Naive thymus-derived CD4-positive, alpha-beta T cell (primary cell): ENCODE measurements at places on chromosomes 6 and 20. TPM values are rescaled to one million over a fixed set of nuclear protein-coding genes. Genes with fewer than 3 reads are reported as not detected.
A peak's percentile ranks its signal among the peaks of the same experiment; 100 is the strongest.

DNA sequence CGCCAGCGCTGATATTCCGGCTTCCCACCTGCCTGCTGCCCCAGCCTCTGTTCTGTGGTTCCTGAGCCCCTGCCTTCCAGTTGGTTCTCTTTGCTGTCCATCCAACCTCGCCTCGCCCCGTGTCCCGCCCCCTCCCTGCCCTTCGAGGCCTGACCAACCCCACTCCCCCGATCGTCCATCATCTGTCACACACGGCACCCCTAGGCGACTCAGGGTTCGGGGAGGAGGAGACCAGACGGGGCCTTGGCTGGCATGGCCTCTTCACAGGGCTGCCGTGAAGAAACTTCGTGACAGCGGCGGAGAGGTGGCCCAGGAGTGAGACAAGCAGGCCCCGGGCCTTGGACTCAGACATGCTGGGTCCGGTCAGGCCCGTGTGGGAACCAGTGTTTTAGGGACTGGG, 226.1 kb downstream of the QKI start:
- no peak for DNase-seq

DNA sequence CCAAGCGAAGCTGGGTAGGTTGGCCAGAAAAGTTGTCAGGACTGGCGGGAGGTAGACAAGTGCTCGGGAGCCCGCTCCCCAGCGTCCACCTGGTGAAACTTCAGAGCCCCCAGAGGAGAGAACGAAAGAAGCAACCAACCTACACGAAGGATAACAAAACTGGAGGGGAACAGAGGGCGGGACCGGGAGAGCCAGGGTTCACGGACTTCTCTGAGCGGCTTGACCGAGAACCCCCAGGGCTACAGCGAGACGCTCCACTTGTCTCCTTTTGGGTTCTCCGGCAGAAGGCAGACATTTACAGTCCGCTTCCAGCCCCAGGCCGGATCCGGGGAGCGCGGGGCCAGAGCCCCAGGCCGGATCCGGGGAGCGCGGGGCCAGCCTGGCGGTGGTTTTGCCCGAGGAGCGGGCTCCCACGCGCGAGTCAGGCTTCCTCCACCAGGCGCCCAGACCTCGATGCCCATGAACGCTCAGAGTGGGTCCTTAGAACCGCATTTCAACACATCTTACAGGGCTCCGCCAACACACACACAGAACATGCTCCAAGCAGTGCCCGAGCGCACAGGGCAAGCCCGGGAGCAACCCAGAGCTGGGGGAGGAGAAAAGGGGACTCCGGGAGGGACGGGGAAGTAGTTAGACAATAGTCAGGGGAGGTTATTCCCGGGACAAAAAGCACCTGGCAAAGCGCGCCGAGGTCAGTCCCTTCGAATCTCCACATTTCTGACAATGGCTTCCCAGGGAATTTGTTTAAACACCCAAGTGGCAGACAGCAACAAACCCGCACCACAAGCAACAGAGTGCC, 1.1 kb downstream of the PTPRK start:
- peak; percentile 18 for DNase-seq

- DNase-seq = peak; percentile 32
Measured at GRCh38 chr6:143941852-143942627, 66.0 kb downstream of the PLAGL1 start.

DNA sequence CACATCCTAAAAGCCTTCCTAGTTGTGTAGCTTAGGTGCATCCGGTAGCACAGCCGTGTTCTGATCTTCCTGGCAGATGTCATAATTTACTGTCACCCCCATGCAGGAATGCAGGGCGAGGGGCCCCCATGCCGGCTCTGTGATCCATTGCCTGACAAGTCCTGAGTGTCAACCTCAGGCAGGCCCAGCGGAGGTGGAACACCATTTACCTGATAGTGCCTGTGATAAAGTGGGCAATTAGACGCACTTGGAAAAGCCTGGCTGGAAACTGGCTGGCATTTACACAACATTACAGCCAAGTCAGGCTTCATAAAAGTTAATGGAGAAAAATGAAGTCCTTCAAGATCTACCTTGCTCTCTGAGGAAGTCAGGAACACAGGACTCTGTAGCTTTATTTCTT, 521.4 kb upstream of the JAG1 start:
- no peak for DNase-seq

DNA sequence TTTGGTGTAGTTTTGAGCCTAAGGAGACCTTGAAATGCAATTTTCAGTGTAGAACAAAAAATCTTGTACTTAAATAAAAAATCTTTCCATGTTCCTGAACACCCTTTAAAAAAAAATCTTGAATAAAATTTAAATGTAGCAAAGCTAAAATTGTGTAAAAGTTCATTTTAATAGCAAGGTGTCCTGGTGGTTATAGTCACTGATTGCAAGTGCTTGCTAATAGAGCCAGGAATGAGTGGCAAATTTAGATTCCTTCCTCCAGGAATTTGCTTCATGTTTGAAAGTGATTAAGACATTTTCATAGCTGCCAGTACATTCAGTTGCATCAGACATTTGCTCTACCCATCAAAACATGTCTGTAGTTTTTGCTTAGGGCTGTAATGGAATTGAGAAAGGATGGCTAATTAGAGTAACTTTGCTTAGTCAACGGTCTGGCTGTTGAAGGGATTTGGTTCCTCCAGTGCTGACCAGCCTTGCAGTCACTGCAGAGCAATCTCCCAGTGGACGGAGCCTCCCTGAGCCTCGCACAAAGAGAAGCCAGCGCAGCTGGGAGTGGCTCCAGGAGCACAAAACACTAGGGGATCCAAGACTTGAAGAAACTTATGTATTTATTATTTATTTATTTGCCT, 36.5 kb downstream of the AKAP12 start:
- no peak for DNase-seq

DNA sequence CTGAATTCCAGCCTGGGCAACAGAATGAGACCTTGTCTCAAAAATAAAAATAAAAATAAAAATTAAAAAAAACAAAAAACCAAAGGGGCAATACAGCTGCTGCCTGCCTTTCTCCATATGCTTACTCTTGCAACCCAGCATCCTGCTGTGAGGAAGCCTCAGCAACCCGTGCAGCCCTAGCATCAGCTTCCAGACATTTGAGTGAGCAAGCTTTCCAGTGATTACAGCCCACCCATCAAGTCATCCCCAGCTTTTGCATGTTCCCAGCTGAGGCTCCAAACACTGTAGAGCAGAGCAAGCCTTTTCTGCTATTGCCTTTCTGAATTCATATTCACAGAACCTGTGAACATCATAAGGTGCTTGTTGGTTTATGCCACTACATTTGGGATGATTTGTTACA, 93.8 kb downstream of the SASH1 start:
- DNase-seq = no peak

DNA sequence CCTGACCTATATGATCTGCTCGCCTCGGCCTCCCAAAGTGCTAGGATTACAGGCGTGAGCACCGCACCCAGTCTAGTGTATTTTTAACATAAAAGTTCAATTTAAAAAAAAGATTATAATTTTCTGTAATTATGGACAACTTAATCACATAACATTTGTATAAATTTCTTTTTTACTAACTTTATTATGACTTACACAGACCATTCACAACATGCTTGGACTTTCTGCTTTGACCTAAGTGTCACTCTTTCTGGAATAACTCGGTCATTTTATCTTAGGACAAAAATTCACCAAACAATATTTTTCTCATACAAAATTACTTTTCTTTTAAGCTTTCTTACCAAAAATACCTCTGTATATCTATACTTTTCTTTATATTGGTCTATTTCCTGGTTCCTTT, 15.4 kb upstream of the IL22RA2 start:
- DNase-seq = no peak

DNA sequence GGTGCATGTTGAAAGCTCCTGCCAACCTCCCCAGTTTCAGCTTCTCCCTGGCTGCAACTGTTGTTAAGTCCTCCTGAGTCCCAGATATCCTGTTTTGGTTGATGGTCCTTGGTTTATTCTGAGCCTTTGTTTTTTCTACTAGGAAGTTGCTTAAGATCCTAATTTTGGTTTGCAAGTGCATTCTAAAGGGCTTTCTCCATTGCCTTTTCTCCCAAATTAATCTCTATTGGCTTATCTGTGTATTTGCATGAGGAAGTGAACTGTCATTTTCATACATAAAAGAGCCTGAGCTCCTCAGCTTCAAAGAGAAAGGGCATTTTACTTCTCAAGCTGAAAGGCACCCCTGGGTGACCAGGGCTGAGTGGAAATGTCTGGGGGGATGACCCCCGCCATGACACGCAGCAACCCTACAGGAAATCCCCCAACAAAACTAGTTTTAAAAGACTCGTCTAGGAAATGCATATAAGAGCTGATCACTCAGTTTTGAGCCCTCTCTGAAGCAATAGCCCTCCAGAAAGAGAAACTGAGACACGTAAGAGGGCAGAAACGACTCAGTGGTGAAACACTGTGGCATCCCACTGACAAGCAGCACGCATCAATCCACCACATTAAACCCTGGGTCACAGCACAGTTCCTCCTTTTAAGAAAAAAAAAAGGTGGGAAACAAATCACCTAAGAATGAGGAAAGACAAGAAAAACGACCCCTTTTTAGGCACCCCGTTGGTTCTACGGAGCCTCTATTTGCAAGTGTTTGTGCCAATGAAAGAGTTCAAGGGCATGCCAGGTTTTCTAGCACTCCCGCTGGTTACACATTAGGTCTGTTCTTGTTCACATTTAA, 140.9 kb downstream of the THBS2 start:
- no peak for DNase-seq

- no peak for DNase-seq
Measured at GRCh38 chr6:47471911-47472310, 5.7 kb upstream of the CD2AP start.

DNA sequence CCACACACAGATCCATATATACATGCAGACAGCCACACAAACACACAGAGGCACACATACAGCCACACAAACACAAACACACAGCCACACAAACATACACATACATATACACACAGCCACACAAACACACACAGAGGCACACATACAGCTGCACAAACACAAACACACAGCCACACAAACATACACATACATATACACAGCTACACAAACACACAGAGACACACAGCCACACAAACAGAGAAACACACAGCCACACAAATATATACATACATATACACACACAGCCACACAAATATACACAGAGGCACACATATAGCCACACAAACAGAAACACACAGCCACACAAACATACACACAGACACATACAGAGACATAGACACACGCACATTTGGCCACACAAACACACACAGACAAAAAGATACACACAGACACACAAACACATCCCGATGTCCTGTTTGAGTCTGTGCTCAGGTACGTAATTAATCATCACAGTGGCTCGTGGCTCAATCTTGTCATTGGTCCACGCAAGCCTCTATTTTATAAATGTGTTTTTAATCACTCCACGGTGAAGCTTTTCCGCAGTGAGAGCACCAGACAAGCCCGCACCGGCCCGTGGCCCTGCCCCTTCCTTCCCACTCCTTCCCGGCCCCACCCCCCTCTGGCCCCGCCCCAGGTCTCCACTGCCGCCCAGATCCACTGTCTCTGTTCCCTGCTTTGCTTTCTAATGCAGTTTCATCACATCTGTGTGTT, 135.3 kb downstream of the CDH4 start:
- DNase-seq = no peak

GRCh38 chr20:48069596-48069995, 284.3 kb upstream of the SULF2 start:
- no peak for DNase-seq

- no peak for DNase-seq
Measured at GRCh38 chr6:129342796-129343195, 367.2 kb downstream of the ARHGAP18 start.

- peak; percentile 6 for DNase-seq
Measured at GRCh38 chr6:136823128-136823660, 802 bp downstream of the PEX7 start.

DNA sequence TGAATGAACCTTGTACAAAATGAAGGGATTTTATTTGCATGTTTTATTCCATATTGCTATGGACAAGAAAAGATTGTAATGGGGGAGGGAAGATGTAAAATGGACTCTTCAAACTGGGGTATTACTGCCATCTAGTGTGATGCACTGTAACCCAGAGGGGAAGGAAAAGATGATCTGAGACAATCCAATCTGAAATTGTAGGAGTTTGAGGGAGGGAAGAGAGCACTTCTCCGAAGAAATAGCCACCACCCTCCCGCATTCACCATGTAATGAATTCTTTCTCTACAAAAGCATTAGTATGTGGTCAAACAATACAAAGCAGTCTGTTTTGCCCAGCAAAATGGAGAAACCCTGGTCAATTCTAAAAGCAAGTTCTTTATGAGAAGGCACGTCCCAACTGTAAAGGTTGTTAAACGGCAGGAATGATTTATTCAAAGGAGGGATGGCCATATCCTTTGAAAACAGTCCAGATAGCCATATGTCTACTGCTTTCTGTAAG, 679.5 kb upstream of the NRSN1 start:
- DNase-seq = no peak

DNA sequence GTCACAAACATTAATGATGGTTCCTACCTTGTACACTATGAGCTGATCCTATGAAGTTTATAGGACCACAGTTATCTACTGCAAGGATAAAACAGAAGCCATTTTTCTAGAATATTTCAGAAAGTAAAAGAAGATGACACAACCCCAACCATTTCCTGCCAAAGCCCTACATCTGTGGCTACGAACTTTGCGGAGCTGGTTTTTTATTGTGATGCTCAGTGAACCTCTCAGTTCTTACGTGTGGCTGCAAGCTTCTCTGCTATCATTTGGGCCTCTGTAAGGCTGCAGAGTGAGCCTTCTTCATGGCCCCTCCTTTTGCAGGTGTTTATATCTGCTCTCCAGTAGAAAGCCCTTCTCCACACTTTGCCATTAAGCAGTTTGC, 17.8 kb upstream of the TAGAP start:
- peak; percentile 75 for DNase-seq

DNA sequence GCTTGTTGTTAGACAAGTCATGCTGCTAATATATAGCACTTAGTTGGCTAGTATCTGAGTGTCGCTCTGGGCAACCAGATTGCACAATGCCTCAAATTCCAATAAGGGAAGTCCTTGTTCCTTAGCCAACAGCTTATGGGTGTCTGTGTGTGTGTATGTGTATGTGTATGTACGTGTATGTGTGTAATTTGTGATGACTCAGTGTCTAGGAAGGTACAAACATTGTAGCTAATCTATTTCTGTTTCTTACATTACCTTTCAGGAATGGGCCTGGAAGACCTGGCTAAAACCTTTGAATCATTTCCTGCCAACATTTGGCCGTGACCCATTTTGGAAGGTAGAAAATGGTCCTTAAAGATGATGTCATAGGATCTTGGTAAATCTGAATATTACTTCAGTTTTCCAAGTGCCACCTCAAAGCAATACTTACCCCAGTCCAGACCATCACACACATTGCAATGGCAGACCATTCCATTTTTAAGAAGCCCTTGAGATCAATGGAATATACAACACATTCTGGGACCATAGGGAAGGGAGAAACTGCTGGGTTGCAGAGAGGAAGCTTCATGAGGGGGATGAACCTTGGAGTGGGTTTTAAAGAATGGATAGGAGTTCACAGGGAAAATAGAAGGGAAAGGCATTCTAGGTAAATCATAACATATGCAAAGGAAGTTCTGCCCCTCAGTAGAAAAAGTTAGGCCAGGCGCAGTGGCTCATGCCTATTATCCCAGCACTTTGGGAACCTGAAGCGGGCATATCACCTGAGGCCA, 25.1 kb downstream of the NEDD9 start:
- no peak for DNase-seq

GRCh38 chr6:20879526-20879925, 345.3 kb downstream of the CDKAL1 start:
- DNase-seq = no peak

GRCh38 chr6:17042422-17043147, 59.3 kb upstream of the STMND1 start:
- DNase-seq = no peak

- DNase-seq = no peak
Measured at GRCh38 chr6:79571030-79571367, 33.8 kb upstream of the LCA5 start.

The POM121L2 gene
- not detected for total RNA-seq

The RTEL1 gene
- total RNA-seq = 32.4 TPM

The PTCHD4 gene
- not detected in 2 replicates for total RNA-seq
